Activated B cell treated with CpG ODN at 0.5 μM for 24 hours (primary cell): ENCODE measurements at places on chromosomes 6 and 20.

GRCh38 chr6:119205911-119206618 lies 127.6 kb upstream of the FAM184A start:
- DNase-seq: no peak
- no peaks in the 10 kb centered on the region for H3K27me3 ChIP-seq

DNA sequence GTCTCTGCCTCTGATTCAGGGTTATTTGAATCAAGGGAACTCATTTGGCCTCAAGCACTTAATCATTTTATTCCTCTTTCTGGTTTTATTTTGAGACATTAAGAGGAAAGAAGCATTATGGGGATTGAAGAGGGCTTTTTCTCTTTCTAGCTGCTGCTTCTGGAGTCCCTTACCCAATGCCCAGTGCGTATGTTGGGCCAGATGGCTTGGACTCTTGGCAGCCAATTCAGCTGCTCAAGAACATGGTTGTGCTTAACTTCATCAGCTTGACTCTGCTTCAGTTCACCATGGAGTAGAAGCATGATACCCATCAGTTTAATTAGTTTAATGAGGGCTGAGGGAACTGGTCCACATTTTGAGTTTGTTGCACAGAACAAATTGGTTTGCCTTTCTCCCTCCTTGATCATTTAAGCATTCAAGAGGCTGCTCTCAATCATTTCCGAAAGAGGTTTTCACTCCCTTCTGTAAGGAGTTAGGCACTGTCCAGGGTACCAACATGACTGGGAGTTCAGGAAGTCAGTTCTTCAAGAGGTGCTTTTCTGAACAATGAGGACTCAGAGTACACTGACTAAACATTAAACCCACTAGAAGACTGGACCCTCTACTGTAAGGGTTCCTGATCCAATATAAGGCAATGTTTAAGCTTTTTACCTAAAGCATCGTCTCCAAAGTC lies 14.6 kb downstream of the PDYN start:
- no peak overlapping the region for H3K27ac ChIP-seq
- no peak overlapping the region for H3K4me3 ChIP-seq
- DNase-seq: no peak
- H3K36me3 ChIP-seq: no peaks in the 10 kb centered on the region
- no peaks in the 10 kb centered on the region for H3K4me1 ChIP-seq

DNA sequence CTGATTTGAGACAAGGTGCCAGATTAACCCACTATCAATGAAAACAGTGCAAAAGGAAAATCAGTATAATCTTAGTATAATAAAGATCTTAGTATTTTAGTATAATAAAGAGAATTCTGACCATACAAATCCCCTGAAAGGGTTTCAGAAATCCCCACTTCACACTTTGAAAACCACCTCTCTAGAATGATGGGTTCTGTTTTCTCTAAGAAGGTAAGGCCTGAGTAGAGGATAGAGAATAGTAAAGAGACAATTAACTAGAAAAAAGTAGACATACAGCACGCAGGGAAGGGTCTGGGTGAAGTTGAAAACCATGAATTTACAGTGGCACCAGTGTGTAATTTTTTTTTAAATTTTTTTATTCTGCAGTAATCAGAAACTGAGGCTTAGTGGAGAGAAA lies 73.6 kb downstream of the REV3L start:
- H3K27ac ChIP-seq: no peak overlapping the region
- H3K4me1 ChIP-seq: peaks cover 47% of the 10 kb centered on the region
- H3K4me3 ChIP-seq: no peak overlapping the region
- no peak for DNase-seq
- H3K36me3 ChIP-seq: peaks cover 21% of the 10 kb centered on the region

- no peak for DNase-seq
- no peak overlapping the region for H3K27ac ChIP-seq
- no peaks in the 10 kb centered on the region for H3K27me3 ChIP-seq
- no peaks in the 10 kb centered on the region for H3K36me3 ChIP-seq
- no peak overlapping the region for H3K4me3 ChIP-seq
Measured at GRCh38 chr6:143270026-143270425, 180.5 kb downstream of the ADAT2 start.

GRCh38 chr6:56375806-56376205 lies 128.4 kb upstream of the COL21A1 start:
- H3K27ac ChIP-seq: no peak overlapping the region
- DNase-seq: no peak
- H3K4me3 ChIP-seq: no peak overlapping the region
- no peaks in the 10 kb centered on the region for H3K36me3 ChIP-seq
- H3K27me3 ChIP-seq: peaks cover 3% of the 10 kb centered on the region

DNA sequence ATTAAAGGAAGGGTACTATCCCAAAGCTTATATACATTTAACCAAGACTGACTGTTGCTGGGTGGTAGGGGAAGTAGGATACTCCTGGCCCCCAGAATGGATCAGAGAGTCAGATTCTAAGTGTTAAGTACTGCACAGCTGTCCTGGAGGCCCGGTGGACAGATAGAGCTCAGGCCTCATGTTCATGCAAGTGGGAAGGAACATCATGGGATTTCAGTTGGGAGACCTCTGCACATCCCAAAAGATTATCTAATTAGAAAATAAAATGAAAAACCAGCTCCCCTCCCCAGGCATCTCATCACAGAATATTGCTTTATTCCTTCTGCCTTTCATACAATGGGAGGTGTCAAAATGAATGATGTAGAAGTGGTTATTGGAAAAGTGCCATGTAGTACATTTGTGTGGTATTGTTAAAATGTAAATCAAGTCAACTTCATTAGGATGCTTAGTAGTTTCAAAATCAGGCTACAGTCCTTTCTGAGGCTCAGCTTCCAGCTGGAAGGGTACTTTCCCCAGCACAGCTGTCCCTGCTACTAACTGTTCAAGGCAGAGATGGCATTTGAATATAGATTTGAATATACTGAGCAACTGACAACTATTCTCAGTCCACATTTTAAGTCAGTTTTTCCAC lies 82.9 kb downstream of the SLC35B3 start:
- no peak overlapping the region for H3K4me3 ChIP-seq
- DNase-seq: no peak
- H3K36me3 ChIP-seq: no peaks in the 10 kb centered on the region
- H3K27ac ChIP-seq: no peak overlapping the region
- H3K27me3 ChIP-seq: peaks cover 2% of the 10 kb centered on the region

- H3K27me3 ChIP-seq: peaks cover 1% of the 10 kb centered on the region
- no peaks in the 10 kb centered on the region for H3K36me3 ChIP-seq
- peak overlapping the region; percentile 16 for H3K4me3 ChIP-seq
- peak; percentile 29 for DNase-seq
- no peak overlapping the region for H3K27ac ChIP-seq
- H3K4me1 ChIP-seq: peaks cover 34% of the 10 kb centered on the region
Measured at GRCh38 chr6:41278699-41279405, 7.6 kb downstream of the TREM1 start.

GRCh38 chr6:106866875-106867658 lies 107.5 kb downstream of the CD24 start:
- peaks cover 5% of the 10 kb centered on the region for H3K36me3 ChIP-seq
- no peaks in the 10 kb centered on the region for H3K27me3 ChIP-seq
- no peaks in the 10 kb centered on the region for H3K4me1 ChIP-seq
- DNase-seq: no peak

DNA sequence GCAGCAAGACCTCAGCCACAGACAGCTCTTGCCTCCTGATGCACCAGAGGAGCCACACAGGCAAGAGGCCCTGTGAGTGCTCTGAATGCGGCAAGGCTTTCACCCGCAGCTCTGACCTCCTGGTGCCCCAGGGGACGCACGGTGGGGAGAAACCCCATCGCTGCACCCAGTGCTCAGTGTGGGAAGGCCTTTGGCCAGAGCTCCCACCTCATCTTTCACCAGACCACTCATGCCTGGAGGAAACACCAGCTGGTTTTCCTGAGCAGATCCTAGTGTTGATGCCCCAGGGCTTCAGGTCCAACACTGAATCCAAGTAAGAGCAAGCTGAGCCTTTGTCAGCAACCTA lies 37.0 kb upstream of the XRN2 start:
- peaks cover 6% of the 10 kb centered on the region for H3K27me3 ChIP-seq
- no peaks in the 10 kb centered on the region for H3K36me3 ChIP-seq
- DNase-seq: no peak
- H3K27ac ChIP-seq: no peak overlapping the region

GRCh38 chr6:91562955-91563354 lies 976.1 kb upstream of the MAP3K7 start:
- H3K4me1 ChIP-seq: no peaks in the 10 kb centered on the region
- no peak for DNase-seq
- no peaks in the 10 kb centered on the region for H3K36me3 ChIP-seq

- H3K27me3 ChIP-seq: peaks cover 5% of the 10 kb centered on the region
- no peak for DNase-seq
Measured at GRCh38 chr6:2725999-2726567, 24.6 kb downstream of the MYLK4 start.

- H3K4me1 ChIP-seq: no peaks in the 10 kb centered on the region
- H3K4me3 ChIP-seq: no peak overlapping the region
- H3K27ac ChIP-seq: no peak overlapping the region
- no peaks in the 10 kb centered on the region for H3K36me3 ChIP-seq
Measured at GRCh38 chr20:54938707-54939106, 463.3 kb downstream of the DOK5 start.

DNA sequence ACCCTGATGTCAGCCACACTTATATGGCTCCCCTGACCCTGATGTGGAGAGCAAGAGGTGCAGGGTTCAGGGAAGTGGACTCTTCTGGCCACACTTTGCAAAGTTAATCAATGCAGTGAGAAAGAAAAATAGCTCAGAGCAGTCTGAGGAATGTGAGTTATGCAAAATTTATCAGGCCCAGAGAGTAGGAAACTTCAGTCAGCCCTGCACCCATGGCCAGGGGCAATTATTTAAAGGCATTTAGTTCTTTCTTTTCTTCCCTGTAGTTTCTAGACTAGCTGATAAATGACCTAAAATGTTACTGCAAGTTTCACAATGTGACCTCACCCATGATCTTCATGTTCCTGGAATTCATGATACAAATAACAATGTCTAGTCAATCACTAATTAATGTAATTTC lies 143.7 kb upstream of the GGTLC1 start:
- DNase-seq: no peak
- no peak overlapping the region for H3K27ac ChIP-seq
- H3K27me3 ChIP-seq: no peaks in the 10 kb centered on the region
- no peaks in the 10 kb centered on the region for H3K36me3 ChIP-seq
- no peaks in the 10 kb centered on the region for H3K4me1 ChIP-seq

GRCh38 chr20:58268421-58268821 lies 40.0 kb upstream of the ANKRD60 start:
- H3K27ac ChIP-seq: no peak overlapping the region
- no peak for DNase-seq
- H3K4me1 ChIP-seq: no peaks in the 10 kb centered on the region
- peaks cover 46% of the 10 kb centered on the region for H3K36me3 ChIP-seq
- H3K4me3 ChIP-seq: no peak overlapping the region

DNA sequence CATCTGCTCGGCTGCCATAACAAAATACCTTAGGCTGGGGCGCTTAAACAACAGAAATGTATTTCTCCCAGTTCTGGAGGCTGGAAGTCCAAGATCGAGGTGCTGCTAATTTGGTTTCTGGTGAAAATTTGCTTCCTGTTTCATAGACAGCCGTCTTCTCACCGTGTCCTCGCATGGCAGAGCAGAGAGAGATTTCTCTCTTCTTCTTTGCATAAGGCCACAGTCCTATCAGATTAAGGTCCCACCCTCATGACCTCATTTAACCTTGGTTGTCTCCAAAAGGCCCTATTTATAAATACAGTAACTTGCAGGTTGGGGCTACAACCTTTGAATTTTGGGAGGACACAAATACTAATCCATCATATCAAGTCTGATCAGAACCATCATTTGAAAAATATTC lies 544.3 kb downstream of the KIF16B start:
- H3K4me3 ChIP-seq: peak overlapping the region; percentile 46
- H3K27ac ChIP-seq: peak overlapping the region; percentile 72
- no peaks in the 10 kb centered on the region for H3K27me3 ChIP-seq
- DNase-seq: no peak

- peaks cover 20% of the 10 kb centered on the region for H3K36me3 ChIP-seq
- peak; percentile 8 for DNase-seq
- H3K4me1 ChIP-seq: peaks cover 3% of the 10 kb centered on the region
- H3K27ac ChIP-seq: no peak overlapping the region
- H3K4me3 ChIP-seq: no peak overlapping the region
Measured at GRCh38 chr20:58708246-58708931, 15.8 kb downstream of the NPEPL1 start.

DNA sequence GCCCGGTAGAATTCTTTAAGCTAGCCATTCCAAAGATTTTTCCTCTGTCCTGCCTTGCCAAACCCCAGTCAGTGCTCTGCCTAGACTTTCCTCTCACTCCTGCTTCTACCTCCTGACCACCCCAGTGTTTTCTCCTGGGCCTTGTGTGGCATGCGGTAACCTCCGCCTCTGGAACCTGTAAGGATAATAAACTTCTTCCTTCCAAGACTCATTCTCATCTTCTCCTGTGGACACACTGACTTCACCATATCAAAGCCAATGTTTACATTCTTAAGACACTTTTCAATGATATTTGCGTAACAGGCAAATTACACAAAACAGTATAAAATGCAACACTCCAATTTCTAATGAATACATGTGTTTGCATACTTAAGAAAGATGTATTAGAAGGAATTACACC lies 354.6 kb downstream of the RNF144B start:
- H3K27me3 ChIP-seq: peaks cover 2% of the 10 kb centered on the region
- H3K27ac ChIP-seq: no peak overlapping the region
- no peak for DNase-seq

- no peak for DNase-seq
- peaks cover 84% of the 10 kb centered on the region for H3K4me1 ChIP-seq
- no peaks in the 10 kb centered on the region for H3K27me3 ChIP-seq
- H3K36me3 ChIP-seq: peaks cover 13% of the 10 kb centered on the region
Measured at GRCh38 chr6:125812394-125813292, 21.9 kb downstream of the NCOA7 start.

DNA sequence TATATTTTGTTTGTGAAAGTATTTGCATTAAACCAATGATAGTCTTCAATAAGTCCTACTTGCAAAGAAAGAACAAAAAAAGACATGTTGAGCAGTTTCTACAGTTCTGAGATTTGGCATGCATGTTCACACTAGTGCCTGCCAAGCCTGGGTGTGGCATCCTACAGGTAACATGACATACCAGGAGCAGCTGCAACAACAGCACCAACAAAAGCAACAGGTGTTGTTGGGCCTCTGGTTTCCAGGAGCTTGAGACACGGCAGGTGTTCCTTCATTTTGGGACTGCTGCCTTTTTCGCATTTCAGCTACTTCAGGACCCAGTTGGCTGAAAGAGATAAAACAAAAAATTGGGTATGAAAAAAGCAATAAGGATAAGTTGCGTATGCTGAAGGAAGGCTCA lies 41.2 kb upstream of the MTRF1L start:
- H3K4me1 ChIP-seq: no peaks in the 10 kb centered on the region
- DNase-seq: no peak
- peaks cover 5% of the 10 kb centered on the region for H3K27me3 ChIP-seq
- no peak overlapping the region for H3K27ac ChIP-seq
- H3K36me3 ChIP-seq: no peaks in the 10 kb centered on the region

DNA sequence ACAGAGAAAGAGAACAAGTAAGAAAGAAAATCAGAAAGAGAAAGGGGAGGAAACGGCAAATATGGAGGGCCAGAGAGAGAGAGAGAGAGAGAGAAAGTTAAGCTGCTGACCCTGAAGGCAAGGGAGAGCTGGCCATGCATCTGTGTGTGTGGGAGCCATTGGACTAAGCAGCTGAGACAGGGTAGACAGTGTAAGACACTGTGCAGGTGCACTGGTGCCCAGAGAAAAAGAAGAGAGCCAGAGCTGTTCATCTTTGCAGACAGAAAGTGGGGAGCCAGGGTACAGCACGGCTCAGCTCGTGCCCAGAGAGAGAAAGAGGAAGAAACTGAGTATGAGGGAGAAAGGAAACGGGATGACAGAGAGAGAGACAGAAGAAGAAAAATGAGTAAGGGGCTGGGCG lies 24.2 kb upstream of the ZNF318 start:
- H3K27ac ChIP-seq: peak overlapping the region; percentile 69
- peaks cover 25% of the 10 kb centered on the region for H3K27me3 ChIP-seq
- H3K36me3 ChIP-seq: no peaks in the 10 kb centered on the region
- no peak for DNase-seq
- H3K4me3 ChIP-seq: peak overlapping the region; percentile 81
